GM04503 (cell line): ENCODE measurements at places on chromosomes 16 and 17.

- no peak for DNase-seq
Observed at GRCh38 chr17:29147682-29148081, 32.5 kb downstream of the MYO18A start.

DNA sequence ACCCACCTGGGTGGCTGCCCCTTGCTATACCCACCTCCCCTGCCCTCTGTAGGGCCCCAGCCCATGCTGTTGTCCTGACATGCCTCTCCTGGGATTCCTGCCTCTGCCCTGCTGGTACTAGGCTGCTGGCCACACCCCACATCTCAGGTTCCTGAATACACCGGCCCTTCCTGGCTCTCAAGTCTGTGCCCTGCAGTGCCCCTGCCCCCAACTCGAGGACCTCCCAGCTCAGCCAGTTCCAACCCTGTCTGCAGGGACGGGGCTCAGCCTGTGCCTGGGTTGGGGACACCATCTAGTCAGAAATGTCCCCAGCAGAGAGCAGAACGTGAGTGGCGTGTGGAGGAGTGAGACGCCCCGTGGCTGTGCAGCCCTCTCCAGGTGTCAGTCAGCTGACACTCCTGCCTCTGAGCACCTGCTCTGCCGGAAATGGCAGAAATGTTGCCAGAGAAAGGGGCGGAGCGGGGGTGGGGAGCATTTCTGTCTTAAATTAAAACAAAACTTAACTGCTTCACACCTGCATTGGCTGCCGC, 28.7 kb downstream of the ACSF3 start:
- no peak for DNase-seq

DNA sequence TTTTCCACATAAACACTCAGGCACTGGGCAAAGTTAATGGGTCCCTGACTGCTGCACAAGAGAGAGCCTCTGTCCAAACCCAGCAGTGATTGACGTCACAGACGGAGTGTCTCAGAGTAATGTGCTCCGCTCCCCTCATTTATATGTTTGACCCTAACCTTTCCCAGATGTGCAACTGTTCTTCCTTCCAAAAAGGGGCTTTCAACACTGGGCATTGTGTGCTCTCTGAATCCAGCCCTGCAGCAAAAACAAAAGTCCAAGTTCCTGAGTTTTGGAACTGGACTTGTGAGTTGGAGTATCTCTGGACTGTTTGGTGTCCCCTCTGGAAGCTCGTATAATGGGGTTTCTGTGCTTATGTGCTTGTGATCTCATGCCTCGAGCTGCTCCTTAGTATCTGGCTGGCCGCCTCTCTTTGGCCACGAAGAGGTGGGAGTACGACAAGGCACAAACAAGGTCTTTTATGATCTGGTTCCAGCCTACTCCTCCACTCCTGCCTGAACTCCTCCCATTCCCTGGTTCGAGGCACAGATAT, 76.4 kb upstream of the SMIM36 start:
- no peak for DNase-seq

DNA sequence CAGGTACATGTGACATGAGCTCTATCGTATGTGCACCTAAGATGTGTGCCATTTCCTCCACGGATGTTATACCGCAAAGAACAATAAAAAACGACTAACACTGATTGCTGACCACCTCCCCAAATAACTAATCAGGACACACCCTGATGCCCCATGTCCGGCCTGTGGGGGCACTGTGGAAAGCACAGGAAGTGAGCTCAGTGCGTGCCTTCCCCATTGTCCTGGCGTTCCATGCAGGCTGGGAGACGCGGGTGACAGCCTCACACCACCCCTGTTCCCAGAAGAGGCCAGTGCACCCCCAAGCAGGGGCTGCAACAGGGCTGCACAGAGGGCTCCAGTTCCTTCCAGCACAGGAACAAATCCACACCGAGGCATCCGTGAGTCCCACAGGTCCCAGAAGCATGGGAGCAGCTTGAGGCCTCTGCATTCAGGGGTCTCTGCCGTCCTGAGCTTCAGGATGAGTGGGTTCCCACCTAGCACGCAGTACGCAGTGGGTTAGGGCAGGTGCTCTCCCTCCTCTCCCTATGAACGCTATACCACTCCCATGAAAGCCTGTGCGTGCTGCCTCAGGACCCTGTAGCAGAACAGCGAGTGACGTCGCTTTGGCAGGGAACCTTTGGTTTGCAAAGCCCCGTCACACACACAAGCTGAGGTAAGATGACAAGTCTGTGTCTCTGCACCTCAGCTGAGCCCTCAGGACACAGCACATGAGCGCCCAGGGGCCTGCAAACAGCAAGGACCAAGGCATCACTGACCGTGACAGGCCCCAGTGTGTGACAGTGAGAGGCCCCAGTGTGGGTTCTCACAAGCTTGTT, 117.7 kb downstream of the ZNF778 start:
- no peak for DNase-seq

DNA sequence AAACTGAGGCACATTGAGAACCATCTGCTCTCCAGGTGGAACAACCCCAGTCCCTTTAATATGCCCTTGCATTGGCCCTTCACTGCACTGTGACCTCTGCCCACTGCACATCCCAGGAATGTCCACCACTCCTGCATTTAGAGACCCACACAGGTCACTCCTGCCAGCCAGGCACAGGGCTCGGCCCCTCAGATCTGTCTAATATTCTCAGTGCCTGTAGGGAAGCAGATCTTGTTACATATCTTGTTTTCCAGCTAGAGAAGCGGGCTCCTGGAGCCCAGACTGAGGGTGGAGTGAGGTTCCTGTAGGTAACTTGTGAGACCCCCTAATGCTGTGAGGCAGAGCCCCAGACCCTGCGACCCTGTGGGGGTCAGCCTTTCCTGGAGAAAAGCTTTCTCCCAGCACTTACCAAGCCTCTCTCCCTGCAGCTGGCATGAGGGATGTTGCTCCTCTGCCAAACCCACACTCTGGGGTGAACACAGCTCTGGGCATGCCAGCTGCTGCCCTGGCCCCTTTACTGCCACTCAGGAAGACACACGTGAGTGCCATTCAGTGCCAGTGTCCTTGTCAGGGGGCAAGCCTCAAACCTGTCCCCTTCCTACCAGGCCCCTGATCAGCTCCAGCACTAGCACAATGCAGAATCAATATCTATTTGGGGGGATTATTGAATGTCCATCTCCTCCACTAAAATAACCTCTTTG, 40.3 kb upstream of the CRHR1 start:
- no peak for DNase-seq

DNA sequence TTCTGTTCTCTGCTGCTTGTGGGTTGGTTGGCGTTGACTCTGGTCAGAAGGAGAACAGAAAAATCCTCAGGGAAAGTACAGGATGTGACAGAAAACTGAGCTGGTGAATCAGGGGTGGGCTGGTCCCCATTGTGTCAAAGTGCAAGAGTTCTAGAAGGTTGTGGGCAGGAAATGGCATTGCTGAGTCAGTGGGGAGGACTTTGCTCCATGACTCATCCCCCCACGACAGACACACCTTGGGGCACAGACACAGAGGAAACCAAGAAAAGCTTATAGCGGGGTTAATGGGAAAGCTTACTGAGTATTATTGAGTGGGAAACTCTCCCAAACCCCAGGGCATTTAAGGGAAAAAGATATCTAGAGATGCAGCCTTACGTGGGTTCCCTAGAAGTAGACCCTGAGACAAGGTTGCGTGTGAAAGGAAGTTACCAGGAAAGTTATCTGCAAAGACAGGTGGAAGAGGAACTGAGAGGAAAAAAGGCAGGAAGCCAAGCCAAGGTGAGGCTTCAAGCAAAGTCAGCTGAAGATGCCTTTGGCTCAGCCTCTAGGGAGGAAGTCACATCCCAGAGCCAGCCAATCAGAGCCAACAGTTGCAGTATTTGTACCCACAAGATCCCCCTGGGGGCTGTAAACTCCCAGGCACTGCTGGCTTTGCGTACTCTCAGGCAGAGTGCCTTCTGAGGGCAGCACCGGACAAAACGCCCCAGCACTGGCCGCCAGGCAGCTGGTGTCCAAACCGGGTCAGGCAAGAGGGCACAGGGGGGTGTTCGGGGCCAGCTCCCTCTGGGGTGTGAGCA, 86.4 kb downstream of the FOXL1 start:
- peak; percentile 87 for DNase-seq

DNA sequence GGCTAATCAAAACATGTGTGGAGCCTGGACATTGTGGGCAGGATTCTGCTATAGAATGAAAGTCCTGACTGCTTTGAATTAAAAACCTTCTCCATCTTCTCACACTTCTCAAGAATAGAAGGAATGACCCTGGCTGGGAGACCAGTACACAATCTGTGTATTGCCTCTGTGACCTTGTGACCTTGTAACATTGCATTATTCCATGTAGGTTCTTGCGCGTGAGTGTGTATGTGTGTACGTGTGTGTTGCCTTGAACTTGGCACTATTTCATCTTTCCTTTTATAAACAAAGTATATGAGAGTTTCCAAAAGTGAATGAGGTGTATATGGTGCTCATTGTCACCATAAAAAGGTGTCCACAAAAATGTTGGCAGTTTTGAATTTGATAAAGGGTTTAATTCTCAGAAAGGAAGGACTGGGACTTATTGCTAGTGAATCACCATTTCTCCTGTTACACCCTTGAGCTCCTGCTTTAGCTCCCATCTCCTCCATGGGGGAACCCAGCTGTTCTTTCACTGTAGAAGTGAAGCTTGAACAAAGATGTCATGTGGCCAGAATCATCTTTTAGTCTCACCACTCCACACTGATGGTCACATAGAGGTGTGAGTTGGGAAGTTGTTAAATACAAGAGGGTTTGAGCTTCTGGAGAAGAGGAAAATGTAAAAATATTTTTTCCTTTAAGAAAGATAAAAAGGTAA, 244.9 kb downstream of the FTO start:
- no peak for DNase-seq

DNA sequence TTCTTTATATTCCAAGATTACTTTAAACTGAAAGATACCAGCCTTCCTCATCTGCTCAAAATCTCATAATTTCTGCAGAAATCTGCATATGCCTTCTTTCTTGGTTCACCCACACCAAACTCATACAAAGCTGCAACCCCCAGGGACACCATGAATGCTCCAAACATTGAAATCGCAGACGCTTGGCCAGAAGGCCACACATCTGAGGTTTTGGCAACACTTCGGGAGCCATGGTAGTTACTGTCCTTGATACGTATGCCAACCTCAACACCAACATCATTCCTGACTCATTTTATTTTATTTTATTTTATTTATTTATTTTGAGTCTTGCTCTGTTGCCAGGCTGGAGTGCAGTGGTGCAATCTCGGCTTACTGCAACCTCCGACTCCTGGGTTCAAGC, 11.8 kb downstream of the GSPT1 start:
- DNase-seq, result no peak

- peak; percentile 40 for DNase-seq
Observed at GRCh38 chr17:77208217-77208808, 67.5 kb downstream of the SEC14L1 start.

DNA sequence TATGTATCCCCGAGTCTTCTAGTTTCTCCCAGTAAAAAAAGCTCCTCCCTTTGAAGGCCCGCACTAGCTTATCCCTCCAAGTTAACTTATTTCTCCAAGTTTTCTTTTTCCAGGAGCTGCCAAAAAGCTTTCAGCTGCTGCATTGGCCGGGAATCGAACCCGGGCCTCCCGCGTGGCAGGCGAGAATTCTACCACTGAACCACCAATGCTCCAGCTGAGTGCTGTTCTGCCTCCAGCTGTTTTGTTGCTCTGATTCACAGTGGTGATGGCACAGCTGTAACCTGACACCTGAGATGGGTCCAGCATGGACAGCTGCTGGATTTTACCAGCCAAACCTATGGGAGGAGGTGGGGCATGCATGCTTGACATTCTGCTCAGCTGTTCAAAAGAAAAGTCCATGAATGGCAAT, 22.1 kb downstream of the VAC14 start:
- no peak for DNase-seq

DNA sequence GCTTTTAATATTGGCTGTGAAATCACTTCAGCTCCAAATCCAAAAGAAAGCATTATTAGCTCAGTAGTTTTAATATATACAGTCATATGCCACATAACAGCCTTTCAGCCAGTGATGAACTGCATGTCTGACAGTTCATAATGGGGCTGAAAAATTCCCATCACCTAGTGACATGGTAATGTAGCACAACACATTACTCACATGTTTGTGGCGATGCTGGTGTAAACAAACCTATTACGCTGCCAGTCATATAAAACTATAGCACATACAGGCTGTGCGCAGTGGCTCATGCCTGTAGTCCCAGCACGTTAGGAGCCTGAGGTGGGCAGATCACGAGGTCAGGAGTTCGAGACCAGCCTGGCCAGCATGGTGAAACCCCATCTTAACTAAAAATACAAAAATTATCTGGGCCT, 92.2 kb downstream of the TUBD1 start:
- DNase-seq, result no peak

DNA sequence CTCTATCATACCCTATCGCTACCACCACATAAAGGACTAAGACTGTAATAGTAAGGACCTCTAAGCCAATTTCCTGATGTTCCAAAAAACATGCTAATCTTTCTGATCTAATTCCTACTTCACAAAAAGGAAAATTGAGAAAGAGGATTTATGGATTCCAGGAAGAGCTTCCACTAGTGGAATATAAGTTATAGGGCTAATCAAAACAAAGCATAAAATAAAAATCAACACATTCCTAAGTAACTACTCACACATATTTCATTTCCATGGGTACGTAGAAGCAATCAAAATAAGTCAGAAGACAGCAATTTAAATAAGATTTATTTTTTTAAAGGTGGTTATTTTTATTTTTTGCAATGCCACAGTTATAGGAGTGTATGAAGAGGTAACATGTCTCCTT, 12.4 kb downstream of the CCDC43 start:
- peak; percentile 28 for DNase-seq

GRCh38 chr16:50372611-50373344, 4.0 kb upstream of the BRD7 start:
- no peak for DNase-seq

- no peak for DNase-seq
Observed at GRCh38 chr16:70526403-70526802, 2.8 kb downstream of the SF3B3 start.
